ENCODE measurements at places on chromosomes 1 and 21.

DNA sequence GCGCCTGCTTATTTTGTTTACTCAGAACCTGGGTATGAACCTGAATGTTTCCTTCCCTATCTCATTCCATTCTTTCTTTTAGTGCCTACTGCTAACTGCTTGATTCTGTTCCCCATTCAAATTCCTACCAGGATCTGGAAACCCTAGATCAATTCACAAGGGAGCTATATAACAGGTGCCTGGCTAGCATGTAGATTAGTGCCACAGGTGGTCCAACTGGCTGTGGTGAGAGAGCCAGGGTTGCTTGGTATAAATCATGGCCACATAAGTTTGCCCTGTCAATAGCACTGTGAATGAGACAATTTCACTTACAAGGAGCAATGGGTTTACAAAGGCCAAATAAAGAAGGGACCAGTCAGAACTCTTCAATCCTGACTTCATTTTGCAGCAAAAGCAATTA, 6.6 kb upstream of the PRPF38B start:
- no peak for DNase-seq

DNA sequence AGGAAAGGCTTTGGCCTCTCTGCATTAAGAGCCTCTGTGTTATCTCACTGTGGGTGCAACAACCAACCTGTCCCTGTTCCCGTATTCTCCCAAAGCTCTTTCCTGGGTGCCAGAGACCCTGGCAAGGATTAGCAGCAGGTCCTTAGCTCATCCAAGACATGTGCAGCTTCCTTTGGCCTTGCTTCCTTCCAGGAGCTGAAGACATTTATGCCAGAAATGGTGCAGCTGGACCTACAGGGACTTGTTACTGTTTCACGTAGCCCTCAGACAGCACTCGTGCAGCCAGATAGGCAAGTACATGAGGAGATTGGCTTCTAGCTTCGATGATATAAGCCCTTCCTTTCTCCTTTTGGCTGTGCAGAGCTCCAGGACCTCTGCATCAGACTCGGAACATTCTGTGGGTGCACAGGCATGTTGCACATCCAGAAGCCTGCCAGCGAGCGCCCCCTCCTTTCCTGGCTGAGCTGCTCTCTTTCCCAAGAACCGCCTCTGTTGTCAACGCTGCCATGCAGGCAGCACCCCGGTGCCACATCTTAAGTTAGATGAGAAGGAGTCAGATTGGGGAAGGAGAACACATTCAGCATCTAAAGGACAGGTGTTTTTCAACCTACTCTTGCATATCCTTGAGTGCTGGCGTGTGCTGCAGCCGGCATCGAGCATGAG, 284.5 kb upstream of the PLXNA2 start:
- no peak for DNase-seq

- DNase-seq = no peak
Observed at GRCh38 chr21:46402421-46402820, 56.3 kb upstream of the DIP2A start.

GRCh38 chr1:93905734-93906133, 3.5 kb downstream of the GCLM start:
- no peak for DNase-seq

DNA sequence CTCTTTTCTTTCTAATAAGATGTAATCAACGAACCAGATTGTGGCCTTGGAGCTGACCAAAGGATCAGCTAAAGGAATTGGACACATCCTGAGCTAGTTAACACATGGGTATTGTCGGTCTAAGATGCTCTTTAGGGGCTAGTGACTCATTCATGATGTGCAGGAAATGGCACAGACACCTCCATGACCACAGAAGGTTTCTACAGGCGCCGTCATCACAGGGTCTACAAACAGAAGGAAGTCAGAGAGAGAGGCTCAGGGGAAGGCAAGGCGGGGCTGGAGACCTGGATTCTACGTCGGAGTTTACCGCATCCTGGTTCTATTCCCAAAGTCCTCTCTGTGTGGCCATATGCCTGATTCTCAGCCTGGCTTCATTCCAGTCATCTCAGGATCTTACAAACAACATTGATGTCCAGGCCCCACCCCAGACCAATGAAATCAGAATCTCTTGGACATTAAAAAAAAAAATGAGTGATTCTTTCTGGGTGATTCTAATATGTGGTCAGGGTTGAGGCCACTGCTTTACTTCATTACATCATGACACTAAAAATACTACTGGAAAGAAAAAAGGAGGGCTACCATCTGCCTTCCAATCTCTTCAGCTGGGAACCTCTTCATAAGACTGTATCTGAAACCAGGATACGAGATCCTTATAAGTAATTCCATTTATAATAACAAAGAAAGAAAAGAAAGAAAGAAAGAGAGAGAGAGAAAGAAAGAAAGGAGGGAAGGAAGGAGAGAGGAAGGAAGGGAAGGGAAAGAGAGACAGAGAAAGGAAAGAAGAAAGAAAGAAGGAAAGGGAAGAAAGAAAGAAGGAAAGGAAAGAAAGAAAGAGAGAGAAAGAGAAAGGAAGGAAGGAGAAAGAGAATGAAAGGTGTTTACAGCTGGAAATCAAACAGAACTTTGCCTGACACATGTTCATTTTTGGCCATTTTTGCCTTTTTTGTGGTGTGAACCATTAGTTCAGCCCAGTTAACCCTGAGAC, 11.6 kb upstream of the KCNJ15 start:
- peak; percentile 28 for DNase-seq

Data from stimulated activated CD4-positive, alpha-beta T cell treated with anti-CD3 and anti-CD28 coated beads, Interleukin-15, amount 100 ng/mL, for 1 hour (primary cell).